Astrocyte of the spinal cord (primary cell): ENCODE measurements at places on chromosomes 16 and 17.

DNA sequence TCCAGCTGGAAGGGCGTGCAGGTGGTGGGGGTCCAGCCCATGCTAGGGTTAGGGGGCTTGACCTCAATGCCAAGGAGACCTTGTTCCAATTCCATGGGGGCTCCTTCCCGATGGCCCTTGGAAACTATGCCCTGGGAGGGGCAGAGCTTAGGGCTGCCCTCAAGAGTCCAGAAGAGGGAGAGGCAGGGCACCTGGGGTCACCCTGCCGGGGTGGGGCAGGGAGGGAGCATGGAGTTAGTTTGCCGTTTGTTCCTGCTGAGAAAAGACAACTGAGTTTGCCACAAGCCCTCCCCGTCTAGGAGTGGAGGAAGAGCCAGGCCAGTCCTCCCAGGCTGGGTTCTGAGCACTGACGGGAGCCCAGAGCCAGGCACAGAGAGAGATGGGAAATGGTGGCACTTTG, 21.4 kb downstream of the MMP15 start:
- DNase-seq = no peak

- DNase-seq = no peak
Measured at GRCh38 chr16:85683363-85683762, 5.4 kb downstream of the GINS2 start.

GRCh38 chr16:23148513-23149266, 562 bp downstream of the USP31 start:
- DNase-seq = peak; percentile 29

DNA sequence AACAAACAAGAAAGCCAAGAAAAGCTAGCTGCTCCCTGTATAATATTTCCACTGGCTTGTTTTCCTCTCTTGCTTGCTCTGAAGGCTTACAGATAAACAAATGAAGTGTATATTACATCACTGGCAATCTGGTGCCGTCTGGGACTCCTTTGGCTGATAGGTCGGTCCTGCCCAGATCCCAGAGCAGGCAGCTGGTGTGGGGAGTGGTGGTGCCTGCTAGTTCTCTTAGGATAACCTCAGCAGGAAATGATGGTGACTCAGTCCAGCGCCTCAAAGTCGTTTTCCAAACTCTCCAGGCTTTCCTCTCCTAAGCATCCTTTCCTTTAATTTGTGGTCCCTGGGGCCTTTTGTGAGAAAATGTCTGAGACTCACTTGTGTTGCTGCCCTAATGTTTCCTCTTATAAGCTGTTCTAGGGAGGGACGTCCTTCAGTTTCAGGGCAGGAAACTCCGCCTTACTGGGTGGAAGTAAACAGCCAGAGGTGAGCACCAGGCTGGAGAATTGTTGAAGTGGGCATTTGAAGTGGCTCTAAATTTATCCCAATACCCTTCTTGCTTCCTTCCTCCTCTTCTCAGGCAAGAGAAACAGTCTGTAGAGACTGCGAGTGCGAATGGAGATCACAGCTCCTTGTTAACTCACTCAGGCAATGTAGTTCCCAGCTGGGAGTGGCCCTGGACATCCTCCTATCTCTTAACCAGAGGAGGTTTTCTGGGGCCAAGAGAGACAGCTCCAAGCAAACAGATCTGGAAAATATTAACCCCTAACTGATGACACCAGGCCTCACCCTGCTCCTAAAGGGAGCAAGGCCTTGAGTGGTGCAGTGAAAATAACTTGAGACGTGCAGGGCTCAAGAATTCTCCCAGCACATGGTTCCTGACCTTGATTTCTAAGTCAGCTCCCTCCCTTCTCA, 34.9 kb downstream of the CD300LF start:
- no peak for DNase-seq

- DNase-seq = no peak
Measured at GRCh38 chr16:27805828-27806351, 255.9 kb downstream of the KATNIP start.

GRCh38 chr17:76132574-76133338, 8.3 kb downstream of the FOXJ1 start:
- DNase-seq = no peak

- DNase-seq = peak; percentile 30
Measured at GRCh38 chr16:66581246-66581952, 2.1 kb downstream of the CMTM2 start.

DNA sequence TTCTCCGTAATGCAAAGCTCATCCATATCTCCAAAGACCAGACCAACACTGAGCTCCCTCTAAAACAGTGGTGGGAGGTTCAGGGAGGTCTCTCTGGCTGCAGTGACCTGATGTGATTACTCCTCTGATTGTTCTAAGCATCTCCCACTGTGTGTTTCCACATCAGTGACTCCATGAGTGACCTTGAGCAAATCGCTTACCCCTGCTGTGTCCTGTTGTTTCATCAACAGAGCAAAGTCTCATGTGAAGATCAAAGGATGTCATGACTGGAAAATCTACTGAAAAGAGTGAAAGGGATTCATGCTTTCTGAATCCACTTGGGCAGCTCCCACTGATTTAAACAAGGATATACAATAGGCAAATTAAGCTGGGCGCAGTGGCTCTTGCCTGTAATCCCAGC, 352.9 kb downstream of the TMEM114 start:
- DNase-seq = no peak

DNA sequence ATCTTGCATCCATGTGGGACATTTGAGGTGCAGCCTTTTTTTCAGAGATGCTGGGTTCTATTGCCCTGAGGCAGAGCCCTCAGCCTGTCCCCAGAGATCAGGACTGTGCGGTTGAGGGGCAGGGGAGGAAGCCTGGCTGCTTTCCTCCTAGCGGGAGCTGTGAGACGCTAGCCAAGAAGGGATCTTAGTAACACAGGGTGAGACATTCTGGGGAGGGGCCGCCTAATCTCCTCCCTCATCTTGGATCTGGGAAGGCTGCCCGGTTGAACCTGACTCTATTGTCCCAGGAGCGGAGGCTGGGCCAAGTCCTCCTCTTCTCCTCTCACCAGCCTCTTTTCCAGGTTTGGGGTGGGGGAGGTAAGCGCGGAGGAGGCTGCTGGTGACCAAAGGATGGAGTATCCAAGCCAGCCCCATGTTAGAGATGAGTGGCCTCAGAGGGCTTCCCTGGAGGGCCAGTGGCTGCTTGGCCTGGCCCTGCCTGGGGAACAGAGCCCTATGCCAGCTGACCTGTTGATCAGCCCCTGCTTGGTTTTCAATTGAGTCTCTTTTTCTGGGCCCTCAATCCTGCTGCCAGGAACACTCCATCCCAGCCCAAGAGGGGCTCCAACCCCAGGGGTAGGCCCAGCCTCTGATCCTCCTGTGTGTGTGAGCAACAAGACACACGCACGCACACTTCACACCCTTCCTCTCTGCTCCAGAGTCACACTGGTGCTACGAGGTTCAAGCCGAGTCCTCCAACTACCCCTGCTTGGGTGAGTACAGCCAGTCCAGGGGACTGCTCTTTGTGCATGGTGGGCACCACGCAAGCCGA, 5.0 kb downstream of the CA4 start:
- peak; percentile 77 for DNase-seq

- DNase-seq = no peak
Measured at GRCh38 chr16:1343428-1344242, 8.0 kb downstream of the TSR3 start.

DNA sequence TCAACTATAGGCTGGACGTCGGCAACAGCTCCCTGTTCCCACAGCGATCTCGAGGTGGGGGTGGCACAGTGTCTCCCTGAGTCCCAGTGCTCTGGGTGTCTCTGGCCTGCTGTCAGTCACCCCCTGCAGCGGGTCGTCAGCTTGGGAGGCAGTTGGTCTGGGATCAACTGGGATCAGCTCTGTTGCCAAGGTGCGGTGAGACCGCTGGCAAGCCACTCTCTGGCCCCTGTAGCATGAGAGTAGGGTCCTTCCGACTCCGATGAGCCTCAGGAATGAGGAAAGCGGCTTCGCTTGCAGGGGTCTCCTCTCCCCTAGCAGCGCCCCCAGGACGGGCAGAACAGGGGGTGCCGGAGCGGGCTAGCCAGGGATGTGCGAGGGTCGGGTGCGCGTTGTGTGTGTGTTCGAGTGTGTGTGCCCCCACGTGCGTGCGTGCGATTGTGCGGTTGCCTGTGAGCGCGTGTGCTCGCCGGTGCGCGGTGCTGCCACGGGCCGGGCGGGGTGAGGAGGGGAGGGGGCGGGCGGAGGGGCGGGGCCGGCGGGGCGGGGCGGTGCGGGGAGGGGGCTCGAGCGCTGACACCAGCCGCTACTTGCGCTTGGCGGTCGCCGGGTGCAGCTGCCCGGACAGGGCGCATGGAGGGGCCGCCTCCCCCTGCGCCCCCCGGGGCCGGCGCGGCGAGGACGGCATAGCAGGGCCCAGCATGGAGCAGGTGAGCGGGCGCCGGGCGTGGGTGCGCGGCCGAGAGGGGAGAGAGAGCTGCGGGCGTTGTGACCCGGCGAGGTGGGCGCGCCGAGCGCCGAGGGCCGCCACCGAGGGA, 9.4 kb upstream of the ARHGAP23 start:
- no peak for DNase-seq

- DNase-seq = no peak
Measured at GRCh38 chr16:54015147-54015546, 271.4 kb downstream of the IRX3 start.

DNA sequence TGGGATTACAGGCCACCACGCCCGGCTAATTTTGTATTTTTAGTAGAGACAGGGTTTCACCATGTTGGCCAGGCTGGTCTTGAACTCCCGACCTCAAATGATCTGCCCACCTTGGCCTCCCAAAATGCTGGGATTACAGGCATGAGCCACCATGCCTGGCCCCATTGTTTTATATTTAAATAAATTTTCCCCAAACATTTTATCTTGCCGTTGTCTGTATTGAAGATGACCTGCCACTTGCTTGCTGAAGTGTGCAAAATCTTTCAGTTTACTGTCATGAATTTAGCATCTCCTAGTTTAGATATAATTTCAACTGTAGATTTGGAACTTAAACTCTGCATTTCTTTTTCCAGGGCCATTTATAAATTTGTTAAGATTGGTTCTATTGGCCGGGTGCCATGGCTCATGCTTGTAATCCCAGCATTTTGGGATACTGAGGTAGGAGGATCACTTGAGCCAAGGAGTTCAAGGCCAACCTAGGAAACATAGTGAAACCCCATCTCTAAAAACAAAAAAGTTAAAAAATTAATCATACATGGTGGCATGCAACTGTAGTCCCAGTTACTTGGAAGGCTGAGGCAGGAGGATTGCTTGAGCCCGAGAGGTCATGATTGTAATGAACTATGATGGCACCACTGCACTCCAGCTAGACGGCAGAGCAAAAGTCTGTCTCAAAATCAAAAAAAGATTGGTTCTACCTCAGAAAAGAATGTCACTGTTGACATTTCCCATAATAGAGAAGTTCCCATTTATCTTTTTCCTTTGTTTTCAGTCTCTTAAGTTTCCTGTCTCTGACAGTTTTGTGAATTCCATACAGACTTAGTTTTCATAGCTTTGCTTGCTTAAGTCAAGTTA, 84.4 kb downstream of the VMP1 start:
- peak; percentile 89 for DNase-seq
